C1 segment of cervical spinal cord (tissue), 14 donors: ENCODE measurements at places on chromosomes 7 and 10.

DNA sequence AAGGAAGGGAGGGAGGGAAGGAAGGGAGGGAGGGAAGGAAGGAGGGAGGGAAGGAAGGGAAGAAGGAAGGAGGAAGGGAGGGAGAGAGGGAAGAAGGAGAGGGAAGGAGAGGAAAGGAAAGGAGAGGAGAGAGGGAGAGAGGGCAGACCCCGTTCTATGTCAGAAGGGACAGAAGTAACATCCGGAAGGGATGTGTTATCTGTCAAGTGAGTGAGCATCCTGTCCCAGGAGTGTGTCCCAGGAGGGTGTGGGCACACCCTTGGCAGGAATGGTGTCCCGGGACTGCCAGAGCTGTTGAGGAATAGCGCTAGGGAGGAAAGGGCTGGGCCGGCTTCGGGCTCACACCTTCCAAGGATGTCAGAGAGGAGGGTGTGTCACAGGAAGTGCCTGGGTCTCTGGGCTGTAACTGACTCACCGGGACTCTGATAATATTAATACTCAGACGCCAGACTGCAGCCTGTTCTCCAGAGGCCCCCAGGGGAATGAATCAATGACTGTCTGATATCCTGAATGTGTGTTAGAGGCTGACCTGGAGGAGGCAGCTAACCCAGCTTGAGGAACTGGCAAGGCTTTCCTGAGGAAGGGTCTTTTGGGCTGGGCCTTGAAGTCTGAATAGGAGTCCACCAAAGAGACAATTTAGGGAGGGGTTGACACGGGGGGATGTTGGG lies 125.6 kb upstream of the TNRC18 start:
- no peak for DNase-seq

DNA sequence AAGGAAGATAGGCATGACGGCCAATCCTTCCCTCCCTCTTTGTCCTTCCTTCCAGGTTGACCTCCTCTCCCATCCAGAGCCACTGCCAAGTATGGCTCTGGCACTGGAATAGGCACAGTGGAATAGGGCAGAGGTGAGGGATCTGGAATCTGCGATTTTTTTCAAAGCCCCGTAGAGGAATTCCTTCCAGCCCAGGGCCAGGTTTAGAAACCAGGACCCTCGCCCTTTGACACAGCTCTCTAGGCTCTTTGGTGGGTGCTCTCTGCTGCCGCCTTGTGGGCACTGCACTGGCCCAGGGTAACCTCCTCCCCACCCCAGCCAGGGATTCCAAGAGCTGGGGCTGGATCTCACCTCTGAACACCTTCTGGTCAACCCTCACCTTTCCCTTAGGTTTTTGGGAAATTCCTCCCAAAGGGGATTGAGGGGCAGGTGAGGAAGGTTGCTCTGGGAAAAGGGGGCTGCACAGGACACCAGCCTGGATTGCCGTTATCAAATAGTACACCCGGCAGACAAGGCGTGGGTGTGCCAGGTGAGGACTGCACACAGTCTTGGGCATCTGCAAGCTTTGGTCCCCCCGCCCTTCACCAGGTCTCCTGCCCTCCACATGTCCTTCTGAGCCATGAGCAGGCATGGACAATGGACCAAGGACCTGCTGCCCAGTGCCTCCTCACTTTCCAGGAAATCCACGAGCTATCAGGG lies 22.8 kb downstream of the C10orf105 start:
- no peak for DNase-seq

- no peak for DNase-seq
These were observed 54.9 kb upstream of the ZMIZ2 start for GRCh38 chr7:44693641-44694313.

DNA sequence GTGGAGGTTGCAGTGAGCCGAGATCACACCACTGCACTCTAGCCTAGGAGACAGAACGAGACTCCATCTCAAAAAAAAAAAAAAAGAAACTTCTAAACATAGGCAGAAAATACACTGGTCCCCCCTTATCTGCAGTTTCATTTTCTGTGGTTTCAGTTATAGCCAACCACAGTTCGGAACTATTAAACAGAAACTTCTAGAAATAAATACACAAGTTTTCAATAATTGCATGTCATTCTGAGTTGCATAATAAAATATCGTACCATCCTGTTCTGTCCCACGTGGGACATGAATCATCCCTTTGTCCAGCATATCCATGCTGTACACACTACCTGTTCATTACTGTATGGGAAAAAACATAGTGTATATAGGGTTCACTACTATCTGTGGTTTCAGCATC lies 8.0 kb downstream of the XRCC2 start:
- DNase-seq: no peak

GRCh38 chr7:135194494-135195095 lies 16.7 kb downstream of the WDR91 start:
- no peak for DNase-seq

DNA sequence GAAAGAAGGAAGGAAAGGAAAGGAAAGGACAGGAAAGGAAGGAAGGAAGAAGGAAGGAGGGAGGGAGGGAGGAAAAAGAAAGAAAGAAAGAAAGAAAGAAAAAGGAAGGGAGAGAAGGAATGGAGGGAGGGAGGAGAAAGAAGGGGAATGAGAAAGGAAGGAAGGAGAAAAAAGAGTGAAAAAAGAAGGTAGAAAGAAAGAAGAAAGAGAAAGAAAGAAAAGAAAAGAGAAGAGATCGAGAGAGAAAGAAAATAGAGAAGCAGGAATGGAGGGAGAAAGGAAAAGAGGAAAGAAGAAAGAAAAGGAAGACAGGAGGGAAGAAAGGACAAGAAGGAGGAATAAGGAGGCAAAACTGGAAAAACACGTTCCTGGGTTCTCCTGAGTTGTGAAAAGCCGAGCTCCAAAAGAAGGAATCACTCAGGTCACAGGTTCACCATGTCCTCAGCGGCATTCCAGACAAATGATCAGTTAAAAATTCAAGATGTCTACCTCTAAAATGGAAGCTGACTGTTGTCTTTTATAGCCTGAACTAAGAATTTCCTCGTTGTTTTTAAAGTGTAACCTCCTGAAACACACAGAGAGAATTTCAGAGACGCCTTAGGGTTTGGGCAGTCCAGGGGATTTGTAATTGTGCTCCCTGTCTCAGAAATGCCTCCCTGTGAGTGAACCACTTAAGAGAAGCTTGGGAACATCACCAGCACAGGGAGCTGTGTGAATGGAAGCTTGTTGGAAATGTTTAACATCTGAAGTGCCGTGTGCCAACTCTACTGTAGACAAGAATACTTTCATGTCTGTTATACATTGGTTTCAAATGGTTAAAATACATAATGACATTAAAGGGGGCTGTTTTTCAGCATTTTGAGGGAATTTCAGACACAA lies 80.7 kb downstream of the INHBA start:
- DNase-seq: no peak

GRCh38 chr7:106057962-106058927 lies 53.9 kb downstream of the SYPL1 start:
- peak; percentile 66 for DNase-seq

DNA sequence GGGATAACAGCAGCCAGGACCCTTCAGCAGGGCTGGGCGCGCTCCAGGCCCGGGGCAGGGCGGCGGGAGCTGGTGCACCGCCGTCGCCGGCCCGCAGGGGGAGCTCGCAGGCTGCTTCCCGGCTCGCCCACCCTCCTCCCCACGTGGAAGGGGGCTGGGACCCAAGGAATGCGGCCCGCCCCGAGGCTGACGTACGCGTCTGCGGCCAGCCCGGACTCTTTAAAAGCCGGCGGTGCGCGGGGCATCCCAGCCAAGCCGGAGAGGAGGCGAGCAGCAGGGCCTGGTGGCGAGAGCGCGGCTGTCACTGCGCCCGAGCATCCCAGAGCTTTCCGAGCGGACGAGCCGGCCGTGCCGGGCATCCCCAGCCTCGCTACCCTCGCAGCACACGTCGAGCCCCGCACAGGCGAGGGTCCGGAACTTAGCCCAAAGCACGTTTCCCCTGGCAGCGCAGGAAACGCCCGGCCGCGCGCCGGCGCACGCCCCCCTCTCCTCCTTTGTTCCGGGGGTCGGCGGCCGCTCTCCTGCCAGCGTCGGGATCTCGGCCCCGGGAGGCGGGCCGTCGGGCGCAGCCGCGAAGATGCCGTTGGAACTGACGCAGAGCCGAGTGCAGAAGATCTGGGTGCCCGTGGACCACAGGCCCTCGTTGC lies at the start of gene PFKFB3:
Gene PFKFB3 (plus strand): TSS at position 249 of the 647 bp plus-strand sequence. CDS start 329 bp downstream, at position 578.
- peak; percentile 96 for DNase-seq

GRCh38 chr7:50470250-50471163 lies 20.4 kb upstream of the FIGNL1 start:
- no peak for DNase-seq

DNA sequence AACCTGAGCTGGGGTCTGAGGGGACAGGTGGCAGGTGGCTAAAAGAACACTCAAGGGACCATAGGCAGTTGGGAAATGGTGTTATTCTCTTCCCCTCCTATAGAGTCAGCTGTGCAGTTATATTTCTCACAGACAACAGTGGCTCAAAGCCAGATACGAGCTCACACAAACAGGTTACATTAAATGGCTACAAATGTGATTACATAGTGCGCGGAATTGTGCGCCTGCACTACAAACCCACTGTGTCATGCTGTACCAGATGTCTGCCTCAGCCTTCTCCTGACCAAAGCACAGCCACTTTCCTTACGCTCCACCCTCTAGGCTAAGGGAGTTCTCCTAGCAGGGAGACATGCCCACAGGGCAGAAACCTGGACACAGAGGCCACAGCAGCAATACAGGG lies 387.2 kb downstream of the CNTNAP2 start:
- no peak for DNase-seq

DNA sequence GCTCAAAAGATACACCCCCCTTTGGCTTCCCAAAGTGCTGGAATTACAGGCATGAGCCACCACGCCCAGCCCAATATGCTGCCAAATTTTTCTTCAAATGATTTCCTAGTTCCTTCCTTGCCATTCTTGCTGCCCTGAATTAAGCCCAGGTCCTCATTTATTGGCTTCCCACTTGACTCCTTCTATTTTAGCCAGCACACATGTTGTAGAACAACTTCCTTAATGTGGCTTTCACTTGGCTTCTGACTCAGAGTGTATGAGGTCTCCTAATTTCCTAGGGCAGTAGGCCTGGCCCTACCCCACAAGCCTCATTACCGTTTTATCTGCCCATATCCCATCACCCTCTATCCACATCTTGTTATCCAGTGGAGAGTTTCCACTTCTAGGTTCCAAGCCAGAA lies 21.8 kb upstream of the HIPK2 start:
- DNase-seq: no peak

DNA sequence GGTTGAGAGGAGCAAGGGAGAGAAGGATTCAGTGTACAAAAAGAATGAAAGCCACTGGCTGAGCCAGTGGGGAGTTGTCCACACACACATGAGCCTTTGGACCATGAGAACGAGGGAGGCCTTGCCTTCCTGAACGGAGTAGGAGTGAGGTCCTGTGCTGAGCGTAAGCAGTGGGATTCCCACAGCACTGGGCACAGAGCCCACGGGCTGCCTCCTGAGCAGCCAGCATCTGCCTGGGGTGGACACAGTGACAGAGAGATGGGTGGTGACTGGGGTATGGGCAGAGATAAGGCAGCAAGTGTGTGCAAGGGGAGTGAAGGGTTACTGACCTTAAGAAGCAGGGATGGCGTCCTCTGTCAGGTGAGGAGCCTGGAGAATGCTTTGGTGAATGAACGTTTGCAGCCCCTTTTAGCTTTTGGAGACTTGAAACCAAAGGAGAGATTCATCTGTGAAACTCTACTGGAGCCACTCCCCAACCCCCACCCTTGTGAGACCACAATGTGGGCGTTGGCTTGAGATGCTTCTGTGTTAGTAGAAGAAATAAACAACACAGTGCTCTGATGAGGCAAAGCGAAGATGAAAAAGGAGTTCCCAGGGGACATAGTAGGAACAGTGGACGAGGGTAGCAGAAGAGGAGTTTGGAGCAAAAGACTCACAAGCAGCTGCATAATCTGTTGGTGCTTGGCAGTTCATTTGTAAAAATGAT lies 56.5 kb downstream of the FIGNL1 start:
- DNase-seq: no peak

DNA sequence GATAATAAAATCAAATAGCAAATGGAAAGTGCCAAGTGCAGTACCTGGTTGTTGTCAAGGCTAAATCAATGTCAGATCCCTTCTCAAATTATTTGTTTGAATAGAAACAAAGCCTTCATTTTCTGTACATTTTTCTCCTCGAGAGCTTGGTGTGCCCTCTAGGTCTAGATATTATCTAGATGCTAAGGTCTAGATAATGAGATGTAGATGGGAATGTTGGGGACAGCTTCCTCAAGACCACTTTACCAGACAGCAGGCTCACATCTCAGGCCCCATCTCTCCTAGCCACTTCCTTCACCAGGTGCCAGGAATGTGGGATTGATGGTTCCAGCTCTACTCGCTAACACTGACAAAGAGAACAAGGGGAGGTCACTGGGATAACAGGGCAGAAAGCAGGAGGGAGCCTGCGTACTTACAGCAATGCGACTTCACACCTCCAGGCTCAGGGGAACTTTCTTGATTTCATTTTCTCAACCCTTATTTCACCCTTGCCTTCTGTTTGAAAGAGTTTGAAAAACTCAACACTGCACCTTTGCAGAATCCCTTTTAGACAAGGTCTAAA lies 451.4 kb upstream of the VSTM2A start:
- no peak for DNase-seq

GRCh38 chr7:25311346-25311745 lies 83.1 kb upstream of the NPVF start:
- no peak for DNase-seq

- DNase-seq: no peak
These were observed 81.1 kb downstream of the IDE start for GRCh38 chr10:92492748-92493240.

DNA sequence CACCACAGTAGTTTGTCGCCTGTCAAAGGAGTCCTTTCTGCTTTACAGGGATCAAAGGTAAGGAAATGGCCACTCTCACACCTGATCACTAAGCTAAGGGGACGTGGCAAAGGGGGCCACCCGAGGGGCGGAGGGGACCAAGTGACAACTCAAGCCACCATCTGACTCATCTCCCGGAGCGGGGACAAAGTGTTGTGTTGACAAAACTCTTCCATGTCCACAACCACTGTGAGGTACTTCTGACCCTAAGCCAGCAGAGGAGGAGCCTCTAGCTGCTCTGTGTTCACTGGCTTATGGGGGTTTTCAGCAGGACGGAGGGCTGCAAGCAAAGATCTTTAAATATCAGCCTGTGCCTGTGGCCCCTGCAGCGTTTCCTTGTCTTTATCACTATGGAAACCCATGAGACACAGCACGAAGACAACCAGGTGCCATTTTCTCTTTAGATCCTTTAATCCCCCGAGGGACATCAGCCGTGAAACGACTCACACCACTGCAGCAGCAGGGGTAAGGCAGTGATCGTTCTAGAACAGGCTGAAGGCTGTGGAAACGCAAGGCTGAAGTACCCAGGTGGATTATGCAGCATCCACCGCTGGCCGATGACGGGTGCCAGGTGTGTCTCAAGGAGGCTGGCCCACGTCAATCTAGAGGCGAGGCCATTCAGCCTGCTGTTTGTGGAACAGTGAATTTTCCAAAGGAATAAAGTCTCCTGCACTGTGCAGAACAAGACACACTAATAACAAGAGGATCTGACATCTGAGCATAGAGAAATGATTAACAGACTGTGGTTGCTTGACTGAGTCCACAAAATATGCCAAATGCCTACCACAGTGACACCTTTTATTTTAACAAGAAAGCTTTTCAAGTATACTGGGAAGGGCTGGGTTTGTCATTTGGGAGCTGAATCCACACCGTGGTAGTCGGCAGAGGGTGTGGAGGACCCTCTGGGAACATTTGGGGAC lies 26.6 kb upstream of the DDC start:
- DNase-seq: no peak

- DNase-seq: no peak
These were observed 1310.8 kb upstream of the LRRTM3 start for GRCh38 chr10:65614956-65615565.

GRCh38 chr7:97835296-97836138 lies 36.7 kb downstream of the ASNS start:
- no peak for DNase-seq
